ENCODE measurements at places on chromosomes 4 and X. TPM values are rescaled to one million over a fixed set of nuclear protein-coding genes. Genes with fewer than 3 reads are reported as not detected.

CCSER1 gene
- 0.90 TPM for total RNA-seq

RASGEF1B gene
- total RNA-seq = 4.7 TPM

DNA sequence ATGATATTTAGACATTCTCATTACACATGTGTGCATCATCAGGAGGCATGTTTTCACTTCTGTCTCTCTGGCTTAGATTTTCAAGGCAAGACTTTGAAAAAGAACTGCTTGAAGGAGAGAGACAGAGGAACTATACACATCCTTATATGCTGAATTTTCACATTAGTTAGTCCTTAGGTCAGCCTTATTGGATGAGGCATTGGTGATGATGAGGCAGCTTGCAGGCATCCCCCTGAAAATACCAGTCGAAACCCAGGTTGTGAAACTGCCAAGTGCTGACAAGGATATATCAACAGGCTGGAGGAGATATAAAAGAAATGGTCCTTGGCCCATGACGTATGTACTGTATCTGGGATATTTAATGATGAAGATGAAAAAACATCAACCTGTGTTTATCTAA, 297.2 kb upstream of the AADAT start:
- no peaks in the 10 kb centered on the region for H3K4me1 ChIP-seq
- no peak for DNase-seq
- no peaks in the 10 kb centered on the region for H3K27me3 ChIP-seq
- H3K27ac ChIP-seq = no peak overlapping the region
- no peak overlapping the region for H3K4me3 ChIP-seq
- H3K36me3 ChIP-seq = no peaks in the 10 kb centered on the region

DNA sequence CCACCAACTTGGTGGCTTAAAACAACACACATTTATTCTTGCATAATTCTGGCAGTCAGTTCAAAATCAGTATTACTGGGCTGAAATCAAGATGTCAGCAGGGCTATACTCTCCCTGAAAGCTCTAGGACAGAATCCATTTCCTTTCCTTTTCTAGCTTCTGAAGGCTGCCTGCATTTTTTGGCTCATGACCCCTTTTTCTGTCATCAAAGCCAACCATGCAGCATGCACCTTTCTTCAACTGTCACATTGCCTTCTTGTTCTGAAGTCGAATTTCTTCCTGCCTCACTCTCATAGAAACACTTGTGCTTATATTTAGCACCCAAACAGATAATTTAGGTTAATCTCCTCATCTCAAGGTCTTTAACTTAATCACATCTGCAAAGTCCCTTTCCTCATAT, 79.8 kb upstream of the PPP1R2C start:
- H3K36me3 ChIP-seq = no peaks in the 10 kb centered on the region
- H3K27me3 ChIP-seq = no peaks in the 10 kb centered on the region
- H3K4me3 ChIP-seq = no peak overlapping the region
- DNase-seq = no peak
- H3K27ac ChIP-seq = no peak overlapping the region

FAM184B gene
- total RNA-seq = 0.46 TPM

- H3K4me3 ChIP-seq = no peak overlapping the region
- no peak for DNase-seq
- H3K27me3 ChIP-seq = no peaks in the 10 kb centered on the region
- H3K36me3 ChIP-seq = no peaks in the 10 kb centered on the region
- no peaks in the 10 kb centered on the region for H3K4me1 ChIP-seq
These were observed 508.5 kb downstream of the CENPC start for GRCh38 chr4:67036791-67037190.

OPHN1 gene
- 3.5 TPM for total RNA-seq

TEX11 gene
- total RNA-seq = 0.61 TPM

DNA sequence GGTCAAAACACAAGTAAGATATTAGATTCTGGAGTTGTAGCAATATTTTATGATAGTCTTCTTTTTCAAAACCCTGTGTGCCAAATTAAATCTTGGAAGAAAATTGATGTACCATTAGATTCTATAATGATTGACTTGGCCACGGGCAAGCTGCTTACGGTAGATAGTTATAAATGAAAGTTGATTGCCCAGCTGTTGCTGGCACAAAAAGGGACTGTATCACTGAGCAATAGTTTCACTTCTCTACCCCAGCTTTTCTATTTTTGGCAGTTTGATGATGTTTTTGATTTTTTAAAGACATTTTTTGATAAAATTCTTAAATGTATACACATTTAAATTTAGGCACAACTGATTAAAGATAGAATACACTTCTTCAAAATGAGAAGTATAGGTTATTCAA, 333.3 kb downstream of the TRAM1L1 start:
- no peaks in the 10 kb centered on the region for H3K4me1 ChIP-seq
- H3K27ac ChIP-seq = no peak overlapping the region
- DNase-seq = no peak
- no peak overlapping the region for H3K4me3 ChIP-seq

CC2D2A gene
- total RNA-seq = 11.1 TPM

GRCh38 chr4:16194214-16194613, 32.1 kb downstream of the TAPT1 start:
- peaks cover 3% of the 10 kb centered on the region for H3K4me1 ChIP-seq
- H3K36me3 ChIP-seq = no peaks in the 10 kb centered on the region
- H3K4me3 ChIP-seq = no peak overlapping the region
- H3K27ac ChIP-seq = no peak overlapping the region
- no peaks in the 10 kb centered on the region for H3K27me3 ChIP-seq

DNA sequence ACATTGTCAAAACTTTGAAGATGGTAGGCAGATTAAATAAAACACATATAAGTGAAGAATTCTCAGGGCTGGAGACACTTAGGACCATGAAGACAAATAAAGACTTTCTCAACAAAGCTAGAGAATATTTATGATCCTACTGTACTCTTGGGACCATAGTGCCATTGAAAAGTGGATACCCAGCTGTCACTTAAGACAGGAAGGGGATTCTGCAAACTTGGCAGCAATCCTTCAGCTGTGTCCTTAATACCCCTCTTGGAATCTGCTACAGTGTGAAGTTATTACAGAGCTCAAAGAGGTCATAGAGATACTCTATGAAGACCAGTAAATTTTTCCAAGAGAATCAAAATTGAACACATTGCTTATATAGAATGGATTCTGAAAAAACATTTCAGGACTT, 24.3 kb downstream of the PDE5A start:
- no peak overlapping the region for H3K4me3 ChIP-seq
- no peak overlapping the region for H3K27ac ChIP-seq
- no peaks in the 10 kb centered on the region for H3K27me3 ChIP-seq
- H3K4me1 ChIP-seq = no peaks in the 10 kb centered on the region
- DNase-seq = no peak

GRCh38 chr4:139438141-139438540, 15.8 kb upstream of the RAB33B start:
- no peak overlapping the region for H3K4me3 ChIP-seq
- no peak for DNase-seq
- no peaks in the 10 kb centered on the region for H3K4me1 ChIP-seq
- H3K27me3 ChIP-seq = no peaks in the 10 kb centered on the region

CT45A1 gene
- total RNA-seq = not detected

DNA sequence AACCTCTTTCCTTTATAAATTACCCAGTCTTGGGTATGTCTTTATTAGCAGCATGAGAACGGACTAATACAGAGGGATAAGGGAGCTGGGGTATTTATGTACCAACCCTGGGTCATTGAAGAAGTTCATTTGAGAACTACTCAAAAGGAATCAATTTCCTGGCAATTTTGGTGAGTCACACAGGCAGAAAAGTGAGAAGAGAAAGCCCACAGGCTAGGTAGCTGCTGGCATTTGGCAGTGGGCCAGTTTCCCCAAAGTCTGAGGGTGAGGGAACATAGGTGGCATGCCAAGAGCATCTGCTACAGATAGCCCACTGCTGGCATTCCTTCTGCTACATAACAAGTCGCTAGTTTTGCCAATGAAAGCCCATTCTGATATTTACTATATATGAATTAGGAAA, 411.2 kb downstream of the MID1IP1 start:
- no peaks in the 10 kb centered on the region for H3K36me3 ChIP-seq
- no peak overlapping the region for H3K27ac ChIP-seq
- H3K4me3 ChIP-seq = no peak overlapping the region
- no peaks in the 10 kb centered on the region for H3K27me3 ChIP-seq

DNA sequence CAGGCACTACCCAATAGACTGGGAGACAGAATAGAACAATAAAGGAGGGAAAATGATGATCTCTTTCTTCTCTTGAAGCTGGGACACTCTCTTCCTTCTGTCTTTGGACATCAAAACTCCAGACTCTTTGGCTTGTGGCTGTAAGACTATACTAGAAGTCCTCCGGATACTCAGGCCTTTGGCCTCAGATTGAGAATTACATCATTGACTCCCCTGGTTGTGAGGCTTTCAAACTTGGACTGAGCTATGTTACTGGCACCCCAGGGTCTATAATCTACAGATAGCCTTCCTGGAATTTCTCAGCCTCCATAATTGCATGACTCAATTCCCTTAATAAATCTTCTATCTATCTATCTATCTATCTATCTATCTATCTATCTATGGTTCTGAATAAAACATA, 294.2 kb upstream of the CT83 start:
- no peaks in the 10 kb centered on the region for H3K27me3 ChIP-seq
- H3K4me3 ChIP-seq = no peak overlapping the region
- no peak overlapping the region for H3K27ac ChIP-seq
- H3K4me1 ChIP-seq = no peaks in the 10 kb centered on the region
- DNase-seq = no peak
- no peaks in the 10 kb centered on the region for H3K36me3 ChIP-seq

GRCh38 chr4:131613824-131614216, 1535.3 kb upstream of the PCDH10 start:
- DNase-seq = no peak
- H3K27ac ChIP-seq = no peak overlapping the region
- no peaks in the 10 kb centered on the region for H3K27me3 ChIP-seq
- H3K36me3 ChIP-seq = no peaks in the 10 kb centered on the region
- no peaks in the 10 kb centered on the region for H3K4me1 ChIP-seq
- H3K4me3 ChIP-seq = no peak overlapping the region

SGMS2 gene
- 0.73 TPM for total RNA-seq

- no peak for DNase-seq
- no peaks in the 10 kb centered on the region for H3K27me3 ChIP-seq
- H3K4me1 ChIP-seq = no peaks in the 10 kb centered on the region
These were observed 143.9 kb downstream of the SCFD2 start for GRCh38 chr4:53221832-53222480.

DNA sequence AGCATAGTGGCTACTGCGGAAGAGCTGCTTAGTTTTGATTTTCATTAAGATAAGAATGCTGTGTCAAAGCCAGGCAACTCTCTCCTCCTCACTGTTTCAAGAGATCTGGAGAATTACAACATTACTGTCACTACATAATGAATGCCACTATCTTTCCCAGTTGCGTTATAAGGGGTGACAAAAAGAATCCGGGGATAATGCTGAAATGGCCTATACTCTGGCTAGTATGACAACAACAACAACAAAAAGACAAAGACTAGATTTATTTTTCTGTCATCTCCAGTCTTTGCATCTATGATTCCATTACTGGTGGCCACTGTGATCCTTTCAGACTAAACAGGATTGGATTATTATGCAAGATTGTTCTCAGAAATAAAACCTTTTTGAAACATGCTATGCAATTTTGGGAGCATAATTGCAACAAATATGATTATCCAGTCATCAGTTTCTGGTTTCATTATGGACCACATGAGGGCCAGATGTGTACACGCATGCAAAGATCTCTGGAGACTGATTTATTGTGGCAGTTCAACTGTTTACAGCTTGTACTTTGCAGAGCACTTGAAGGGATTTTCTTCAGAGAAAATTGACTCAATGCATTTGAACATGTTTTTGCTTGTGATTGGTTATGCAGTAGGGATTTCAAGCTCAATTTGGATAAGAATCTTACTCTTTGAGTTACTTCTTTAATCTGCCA, 31.1 kb upstream of the SPANXB1 start:
- H3K4me3 ChIP-seq = no peak overlapping the region
- no peak for DNase-seq
- H3K27ac ChIP-seq = no peak overlapping the region

DNA sequence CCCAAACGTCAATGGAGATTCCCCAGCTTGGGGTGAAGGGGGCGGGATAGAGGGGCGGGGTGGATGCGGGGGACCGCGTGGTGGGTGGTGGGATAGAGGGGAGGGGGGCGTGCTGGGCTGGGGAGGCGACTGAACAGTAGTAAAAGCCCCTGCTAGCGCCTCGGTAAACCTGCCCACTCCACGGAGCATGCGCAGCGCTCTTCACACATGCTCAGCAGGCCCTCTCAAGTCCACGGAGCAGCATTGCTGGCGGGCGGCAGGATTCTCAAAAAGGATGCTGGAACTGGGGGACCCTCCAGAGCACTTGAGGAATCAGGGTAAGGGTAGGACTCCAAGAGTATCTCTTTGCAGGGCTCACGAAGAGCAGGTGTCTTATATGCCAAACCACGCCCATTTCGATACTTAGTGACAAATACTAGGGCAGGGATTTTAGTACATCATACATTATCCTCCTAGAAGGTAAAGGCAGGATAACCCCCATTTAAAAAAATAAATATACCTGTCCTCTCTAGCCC, 378 bp upstream of the RPS6KA6 start:
- peak overlapping the region; percentile 92 for H3K4me3 ChIP-seq
- no peak overlapping the region for H3K27ac ChIP-seq
- no peaks in the 10 kb centered on the region for H3K4me1 ChIP-seq
- no peaks in the 10 kb centered on the region for H3K36me3 ChIP-seq

ENOX2 gene
- total RNA-seq = 12.3 TPM

GRCh38 chrX:10660171-10660570, 39.8 kb upstream of the MID1 start:
- peak overlapping the region; percentile 54 for H3K27ac ChIP-seq
- no peak overlapping the region for H3K4me3 ChIP-seq

- DNase-seq = no peak
- no peak overlapping the region for H3K4me3 ChIP-seq
- H3K4me1 ChIP-seq = peaks cover 2% of the 10 kb centered on the region
- H3K36me3 ChIP-seq = no peaks in the 10 kb centered on the region
These were observed 96.2 kb upstream of the ATP6AP2 start for GRCh38 chrX:40484408-40485091.

DDX53 gene
- not detected for total RNA-seq

DNA sequence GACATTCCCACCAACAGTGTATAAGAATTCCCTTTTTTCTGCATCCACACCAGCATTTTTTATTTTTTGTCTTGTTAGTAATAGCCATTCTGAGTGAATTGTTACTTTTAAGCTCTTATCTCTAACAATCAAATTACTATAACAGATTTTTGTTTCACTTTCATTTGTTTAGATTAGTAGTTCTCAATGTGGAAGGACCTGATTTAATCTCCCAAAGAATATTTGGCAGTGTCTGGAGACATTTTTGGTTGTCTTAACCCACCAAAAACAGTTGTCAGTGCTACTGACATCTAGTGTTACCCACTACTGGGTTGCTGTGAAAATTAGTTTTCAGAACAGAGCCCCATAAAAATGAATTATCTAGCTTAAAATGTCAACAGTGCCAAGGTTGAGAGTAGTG, 37.9 kb downstream of the RUFY3 start:
- no peak overlapping the region for H3K4me3 ChIP-seq
- no peaks in the 10 kb centered on the region for H3K4me1 ChIP-seq
- no peak for DNase-seq
- no peaks in the 10 kb centered on the region for H3K27me3 ChIP-seq

GSX2 gene
- not detected for total RNA-seq

GRCh38 chrX:103175944-103176753, 38.8 kb upstream of the BEX4 start:
- no peak overlapping the region for H3K27ac ChIP-seq
- no peaks in the 10 kb centered on the region for H3K27me3 ChIP-seq
- peak; percentile 70 for DNase-seq

AMBN gene
- not detected for total RNA-seq

SCRG1 gene
- not detected for total RNA-seq

NEUROG2 gene
- total RNA-seq = not detected

- peak; percentile 77 for DNase-seq
- no peaks in the 10 kb centered on the region for H3K36me3 ChIP-seq
- H3K4me3 ChIP-seq = peak overlapping the region; percentile 45
These were observed 122.3 kb upstream of the TBL1X start for GRCh38 chrX:9342561-9343051.
